ENCODE measurements at places on chromosomes 6 and 20.

DNA sequence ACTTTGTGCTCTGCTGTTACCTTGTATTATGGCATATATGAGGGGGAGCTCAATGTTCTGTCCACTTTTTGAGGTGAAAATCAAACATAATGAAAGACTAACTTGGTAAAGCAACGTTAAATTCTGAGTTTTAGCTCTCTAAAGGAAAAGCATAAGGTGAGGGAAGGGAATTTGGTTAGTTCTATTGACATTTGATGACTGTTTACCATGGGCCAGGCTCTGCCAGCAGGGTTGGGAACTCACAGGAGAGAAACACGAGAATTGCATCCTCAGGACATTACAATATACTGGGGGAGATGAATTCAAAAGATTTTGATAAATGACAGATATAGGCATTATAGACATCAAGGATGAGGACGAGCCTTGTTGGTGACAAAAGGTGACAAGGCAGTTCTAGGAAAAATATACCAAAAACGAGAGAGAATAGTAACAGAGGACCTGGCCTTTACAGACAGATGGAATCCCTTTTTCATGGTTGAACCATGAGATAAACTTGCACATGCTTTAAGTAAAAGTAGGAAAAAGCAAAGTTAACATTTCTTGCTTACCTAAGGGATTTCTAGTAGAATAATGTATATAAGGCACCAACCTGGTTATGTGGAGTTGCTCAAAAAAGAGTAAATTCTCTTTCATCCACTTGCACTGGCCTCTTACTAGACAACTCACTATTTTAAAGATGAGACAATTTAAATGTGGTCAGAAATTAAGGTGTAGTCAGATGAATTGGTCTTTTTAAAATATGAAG lies 191.4 kb downstream of the NKAIN2 start:
- DNase-seq = no peak

DNA sequence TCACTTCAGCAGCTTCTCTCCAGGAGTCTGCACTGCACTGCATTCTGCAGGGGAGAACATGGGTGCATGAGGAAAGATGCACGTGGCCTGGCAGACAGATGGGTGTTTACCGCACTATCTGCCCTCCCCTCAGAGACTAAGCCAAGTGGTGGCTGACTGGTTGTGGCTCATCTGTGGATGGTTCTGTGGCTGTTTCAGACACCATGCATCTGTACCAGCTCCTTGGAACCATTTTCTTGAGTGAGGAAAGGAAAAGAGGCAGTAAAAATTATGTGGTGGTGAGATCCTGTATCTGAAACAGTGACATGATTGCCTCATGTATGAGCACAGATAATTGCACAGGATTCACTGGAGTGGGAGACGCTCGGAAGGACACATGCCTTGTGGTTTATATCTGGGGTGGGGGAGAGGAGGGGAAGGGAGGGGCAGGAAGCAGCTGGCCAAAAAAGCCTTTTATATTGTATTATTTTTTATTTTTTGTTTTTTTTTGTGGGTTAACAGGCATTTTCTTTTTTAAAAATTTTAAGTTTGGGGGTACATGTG lies 161.7 kb downstream of the ERMARD start:
- no peak for DNase-seq

DNA sequence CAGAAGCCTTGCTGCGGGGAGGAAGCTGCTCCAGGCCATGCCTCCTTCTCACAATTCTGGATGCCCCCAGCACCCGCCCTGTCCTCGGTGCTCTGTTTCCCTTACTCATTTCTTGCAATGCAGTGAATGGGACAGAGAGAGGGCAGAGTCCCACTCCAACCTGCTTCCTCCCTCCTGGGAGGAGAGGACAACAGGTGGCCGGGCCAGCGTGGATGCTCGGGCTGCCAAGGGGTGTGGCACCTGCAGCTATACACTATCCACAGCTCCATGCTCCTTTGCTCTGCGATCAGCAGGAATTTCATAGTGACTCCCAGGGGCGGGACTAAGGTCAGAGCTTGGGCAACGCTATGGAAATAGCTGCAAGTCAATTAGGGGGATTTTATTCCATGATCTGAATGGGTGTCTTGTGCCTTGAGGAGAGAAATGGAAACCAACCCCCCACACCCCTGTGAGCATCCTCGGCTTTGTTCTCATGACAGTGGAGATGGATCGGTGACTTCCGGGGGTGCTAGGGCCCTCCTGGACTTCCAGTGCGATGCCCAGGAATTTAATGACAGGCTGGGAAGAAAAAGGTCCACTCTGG lies 192.5 kb downstream of the MYLK4 start:
- DNase-seq = no peak

GRCh38 chr20:49344975-49345374 lies 67.1 kb upstream of the ZNFX1 start:
- no peak for DNase-seq

GRCh38 chr20:20814685-20815084 lies 102.2 kb upstream of the RALGAPA2 start:
- DNase-seq = no peak

DNA sequence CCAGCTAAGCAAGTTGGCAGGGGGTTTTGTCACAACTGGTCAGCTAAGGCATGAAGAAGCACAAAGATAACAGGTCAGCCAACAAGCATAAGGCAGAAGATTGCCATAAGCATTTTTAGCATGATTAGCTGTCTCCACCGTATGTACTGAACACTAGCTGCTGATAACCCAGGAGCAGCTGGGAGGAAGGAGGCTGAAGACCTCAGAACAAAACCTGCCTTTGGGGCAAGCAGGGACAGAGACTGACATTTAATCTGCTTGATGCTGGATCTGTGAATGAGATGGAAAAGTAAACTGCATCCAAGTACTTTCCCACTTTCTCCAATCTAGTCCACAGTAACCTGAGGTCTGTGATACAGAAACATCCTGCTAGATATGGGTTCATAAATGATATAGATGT lies 353.0 kb upstream of the MAP3K7 start:
- DNase-seq = no peak

GRCh38 chr20:9617940-9618339 lies 103.5 kb downstream of the LAMP5 start:
- DNase-seq = no peak

- DNase-seq = peak; percentile 24
Observed at GRCh38 chr20:62824476-62825332, 7.9 kb downstream of the COL9A3 start.

DNA sequence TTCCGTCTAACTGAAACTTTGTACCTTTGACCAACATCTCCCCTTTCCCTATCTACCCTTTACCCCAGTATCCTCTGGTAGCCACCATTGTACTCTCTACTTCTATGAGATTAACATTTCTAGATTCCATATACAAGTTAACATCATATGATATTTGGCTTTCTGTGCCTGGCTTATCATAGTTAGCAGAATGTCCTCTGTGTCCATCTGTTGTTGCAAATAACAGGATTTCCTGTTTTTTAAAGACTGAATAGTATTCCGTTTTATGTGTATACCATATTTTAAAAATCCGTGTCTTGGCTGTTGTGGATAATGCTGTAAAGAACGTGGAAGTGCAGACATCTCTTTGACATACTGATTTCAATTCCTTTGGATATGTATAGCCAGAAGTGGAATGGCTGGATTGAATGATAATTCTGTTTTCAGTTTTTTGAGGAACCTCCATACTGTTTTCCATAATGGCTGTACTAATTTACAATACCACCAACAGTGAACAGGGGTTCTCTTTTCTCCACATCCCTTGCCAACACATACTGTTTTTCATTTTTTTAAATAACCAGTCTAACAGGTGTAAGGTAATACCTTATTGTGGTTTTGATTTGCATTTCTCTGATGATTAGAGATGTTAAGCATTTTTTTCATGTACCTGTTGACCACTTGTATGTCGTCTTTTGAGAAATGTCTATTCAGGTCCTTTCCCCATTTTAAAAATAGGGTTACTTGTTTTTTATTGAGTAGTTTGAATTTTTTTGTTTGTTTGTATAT lies 53.8 kb downstream of the CDC5L start:
- no peak for DNase-seq

GRCh38 chr20:38864662-38865061 lies 59.2 kb downstream of the PPP1R16B start:
- DNase-seq = no peak

DNA sequence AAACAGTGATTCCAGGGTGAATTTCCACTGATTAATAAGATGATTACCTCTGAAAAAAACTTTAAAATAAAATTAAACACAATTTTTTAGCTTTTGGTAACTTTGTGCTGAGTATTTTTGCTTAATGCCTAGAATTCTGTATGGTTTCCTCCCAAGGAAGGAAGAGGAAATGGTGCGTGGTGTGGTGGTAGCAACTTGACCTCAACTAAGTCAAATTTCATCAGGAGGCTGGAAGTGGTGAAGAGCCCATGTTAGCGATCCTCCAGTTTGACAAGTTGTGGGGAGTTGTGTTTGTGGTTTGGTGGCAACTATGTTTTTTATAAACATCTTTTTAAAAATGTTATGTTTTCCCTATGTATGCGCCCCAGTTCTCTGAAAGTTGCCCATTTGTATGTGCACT lies 5.0 kb upstream of the RTF2 start:
- no peak for DNase-seq

DNA sequence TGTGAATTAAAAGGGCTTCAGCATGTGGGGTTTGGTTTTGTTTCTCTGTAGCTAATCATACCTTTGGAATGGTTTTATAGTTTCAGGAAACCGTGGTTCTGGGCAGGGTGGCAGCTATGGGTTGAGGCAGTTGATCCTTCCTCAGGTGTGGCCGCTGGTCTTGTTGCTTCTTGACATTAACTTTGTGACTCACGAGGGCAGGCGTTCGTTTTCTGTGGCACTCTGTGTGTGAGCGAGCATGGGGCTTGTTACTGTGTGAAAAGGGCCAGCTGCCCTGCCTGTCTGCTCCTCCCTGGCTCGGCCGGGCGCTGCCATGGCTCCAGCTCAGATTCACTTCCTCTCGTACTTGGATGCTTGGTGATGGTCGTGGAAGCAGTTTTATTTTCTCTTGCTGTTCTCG lies 16.2 kb downstream of the DNAJC5 start:
- DNase-seq = no peak

- DNase-seq = no peak
Observed at GRCh38 chr6:158170656-158171081, 2.5 kb downstream of the GTF2H5 start.

DNA sequence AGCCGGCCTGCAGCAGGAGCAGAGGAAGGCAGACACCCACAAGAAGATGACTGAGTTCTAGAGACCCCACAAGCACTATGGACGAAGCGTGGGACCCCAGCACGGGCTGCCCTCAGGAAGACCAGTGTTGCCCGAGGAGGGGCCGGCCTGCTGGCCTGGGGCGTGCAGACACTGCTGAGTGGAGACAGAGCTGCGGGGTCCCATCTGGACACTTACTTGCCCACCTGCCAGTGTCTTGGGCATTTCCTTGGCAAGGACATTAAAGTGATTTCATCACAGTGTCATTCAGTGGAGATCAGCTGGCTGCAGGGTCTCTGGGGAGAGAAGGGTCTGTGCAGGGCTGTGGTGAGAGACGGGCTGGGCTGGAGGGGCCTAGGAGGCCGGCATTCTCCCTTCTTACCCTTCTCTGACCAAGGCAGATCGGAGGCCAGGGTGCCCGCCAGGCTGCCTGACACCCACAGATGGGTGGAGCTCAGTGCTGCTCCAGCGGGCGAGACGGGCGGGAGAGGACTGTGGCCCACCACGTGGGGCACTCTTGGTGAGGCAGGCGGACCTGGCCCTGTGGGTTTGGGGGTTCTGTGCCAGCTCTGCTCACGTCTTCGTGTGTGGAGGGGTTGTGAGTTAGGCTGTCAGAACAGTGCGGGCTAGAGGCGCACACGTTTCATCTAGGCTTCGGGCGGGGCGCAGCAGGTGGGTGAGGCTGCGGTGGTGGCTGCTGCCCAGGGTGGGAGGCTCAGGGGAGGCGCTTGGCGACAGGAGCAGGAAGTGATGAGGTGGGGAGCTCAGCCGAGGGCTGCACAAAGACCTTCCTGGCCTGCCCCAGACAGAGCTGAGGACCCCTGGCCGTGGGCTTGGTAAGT lies at the start of gene LIME1:
TSS of gene LIME1 (plus strand) at position 806 of the 860 bp plus-strand sequence. CDS start 886 bp downstream, outside the sequence.
- no peak for DNase-seq

DNA sequence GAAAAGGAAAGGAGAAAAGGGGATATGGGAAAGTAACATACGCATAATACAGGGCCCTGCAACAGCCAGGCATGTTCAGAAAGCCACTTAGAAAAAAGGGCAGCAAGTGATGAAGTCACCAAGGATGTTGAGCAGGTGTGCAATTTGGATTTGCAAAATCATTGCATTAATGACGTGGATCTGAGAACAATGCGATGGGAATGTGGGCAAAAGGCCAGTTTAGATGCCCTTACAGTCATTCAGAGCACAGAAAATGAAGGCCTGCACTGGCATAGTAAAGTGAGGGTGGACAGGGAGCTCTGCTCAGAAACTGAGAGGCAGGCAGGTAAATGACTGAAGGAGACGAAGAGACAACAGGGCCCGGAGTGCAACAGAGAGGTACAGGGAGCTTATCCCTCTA lies 123.7 kb upstream of the NHSL1 start:
- no peak for DNase-seq

DNA sequence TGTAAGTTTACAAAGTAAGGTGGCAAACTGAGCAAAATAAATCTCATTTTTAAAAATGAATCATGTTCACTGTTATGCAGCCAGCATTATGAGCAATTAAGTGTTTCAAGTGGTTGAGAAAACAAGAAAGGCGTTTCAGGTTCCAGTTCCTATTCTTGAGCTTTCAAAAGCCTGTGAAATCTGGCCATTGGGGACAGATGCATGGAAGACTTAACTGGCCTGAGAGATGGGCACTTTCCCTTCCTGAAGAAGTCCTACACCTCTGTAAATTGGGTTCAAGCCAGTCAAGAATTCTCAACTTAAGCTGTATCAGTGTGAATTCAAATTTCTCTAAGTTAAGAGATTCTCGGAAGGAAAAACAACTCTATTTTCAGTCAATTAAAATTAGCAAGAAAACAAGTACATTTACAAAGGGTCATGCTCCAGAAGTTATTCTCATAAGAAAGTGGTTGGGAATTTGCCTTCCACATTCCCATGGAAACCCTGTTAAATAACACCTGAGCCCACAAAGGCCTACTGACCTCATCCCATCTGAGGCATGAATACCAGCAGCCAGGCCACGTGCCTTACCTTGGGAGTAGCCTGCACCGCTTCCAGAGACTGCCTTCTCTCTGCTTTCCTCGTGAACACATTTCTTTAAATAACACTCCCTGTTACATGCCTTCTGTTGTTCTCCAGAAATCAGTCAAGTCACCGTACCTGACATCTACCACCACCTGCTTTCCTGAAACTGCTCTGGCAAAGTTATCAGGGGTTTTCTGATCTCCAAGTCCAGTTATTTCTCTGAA lies 19.4 kb downstream of the MAP3K5 start:
- DNase-seq = no peak
